ENCODE measurements at places on chromosomes 16 and 17.

DNA sequence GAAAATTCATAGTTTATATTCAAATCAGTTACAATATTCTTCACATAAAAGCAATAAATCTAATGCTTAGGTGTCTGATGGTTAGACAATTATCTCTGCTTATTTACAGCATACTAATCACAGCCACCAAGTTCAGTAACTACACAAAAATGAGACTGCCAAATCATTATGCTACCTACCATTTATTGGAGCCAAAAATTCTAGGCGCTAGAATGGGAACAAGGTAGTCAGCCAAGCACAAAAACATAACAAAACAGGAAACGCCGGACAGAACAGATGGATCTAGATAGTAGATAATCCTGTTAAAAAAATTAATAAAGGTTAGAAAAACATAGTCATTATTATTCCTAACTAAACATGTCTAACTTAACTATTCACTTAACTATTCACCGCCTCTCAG is 3.6 kb downstream of the ARL6IP1 start:
- no peak for DNase-seq

DNA sequence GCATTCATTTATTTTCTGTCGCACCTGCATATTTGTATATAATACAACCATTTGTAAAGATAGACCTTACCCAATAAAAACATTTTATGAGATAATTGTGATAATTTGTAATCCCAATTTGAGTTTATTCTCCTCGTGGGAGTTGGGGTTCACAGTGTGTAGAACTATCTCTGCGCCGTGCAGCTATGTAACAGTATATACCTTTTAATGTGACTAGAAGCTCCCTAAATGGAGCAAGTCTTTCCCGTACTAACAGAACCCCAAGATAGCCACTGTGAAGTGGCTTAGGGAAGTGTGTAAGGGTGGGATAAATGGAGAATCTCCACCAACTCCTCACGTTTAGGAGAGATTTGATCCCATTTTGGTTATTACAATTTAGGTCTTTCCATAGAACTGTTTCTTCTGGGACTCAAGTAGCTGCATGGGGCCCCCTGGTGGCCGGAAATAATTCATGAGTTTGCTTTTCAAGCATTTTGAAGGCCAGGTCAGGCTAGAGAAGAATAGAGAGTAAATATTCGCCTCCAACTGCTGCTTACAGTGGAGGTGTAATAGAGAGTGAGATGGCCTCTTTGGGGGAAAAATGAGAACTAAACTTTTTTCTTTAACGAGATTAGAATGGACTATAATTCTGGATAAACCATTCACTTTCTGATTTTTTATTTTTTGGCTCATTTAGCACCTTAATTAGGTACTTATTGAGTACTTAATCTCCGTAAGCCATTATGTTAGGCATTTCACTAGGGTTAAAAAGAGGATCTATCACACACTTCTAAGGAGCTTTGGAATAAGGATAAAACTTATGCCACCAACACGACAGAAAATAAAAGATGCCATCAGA is 4.5 kb downstream of the TMEM100 start:
- DNase-seq, result peak; percentile 82

GRCh38 chr17:80838311-80839025 is 153.2 kb upstream of the CHMP6 start:
- DNase-seq, result peak; percentile 14

DNA sequence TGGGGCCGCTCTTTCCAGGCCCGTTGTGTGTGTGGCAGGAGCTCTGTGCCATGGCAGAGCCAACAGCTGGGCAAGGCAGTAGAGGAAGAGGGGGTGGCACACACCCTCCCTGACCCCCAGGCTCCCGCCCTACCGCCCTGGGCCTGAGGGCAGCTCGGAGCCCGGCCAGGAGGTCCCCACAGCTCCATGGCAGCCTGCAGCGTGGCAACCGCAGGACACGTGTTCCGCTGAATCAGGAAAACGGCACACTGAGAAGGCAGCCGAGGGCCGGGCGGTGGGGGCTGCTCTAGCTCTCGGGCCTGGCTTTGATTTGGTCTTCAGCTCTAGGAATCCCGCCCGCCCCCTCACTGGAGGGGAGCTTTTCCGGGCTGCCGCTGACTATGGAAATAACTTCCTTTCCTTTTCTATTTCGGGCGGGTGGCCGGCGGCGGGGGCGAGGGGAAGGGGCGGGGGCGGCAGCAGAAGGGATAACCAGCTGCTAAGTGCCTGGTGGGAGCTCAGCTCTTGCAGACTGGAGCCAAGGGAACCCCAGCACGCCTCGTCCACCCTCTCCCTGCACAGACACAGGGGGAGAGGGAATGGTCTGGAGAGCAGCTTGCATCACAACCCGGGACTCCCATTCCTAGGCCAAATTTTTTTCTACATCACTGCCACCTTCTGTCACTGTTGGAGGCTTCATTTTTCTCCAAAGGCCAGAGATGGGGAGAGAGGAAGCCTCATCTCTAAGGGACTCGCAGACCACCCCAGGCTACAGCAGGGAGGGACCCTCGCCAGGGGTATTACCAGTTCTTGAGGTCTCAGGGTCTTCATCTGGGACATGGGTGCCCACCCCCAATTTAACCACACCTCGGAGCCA is 24.8 kb upstream of the MRPS23 start:
- DNase-seq, result peak; percentile 93

GRCh38 chr17:77382356-77382911 is 241.7 kb downstream of the SEC14L1 start:
- no peak for DNase-seq

- DNase-seq, result no peak
Observed at GRCh38 chr17:59327121-59327980, 4.1 kb upstream of the YPEL2 start.

GRCh38 chr17:55496094-55496881 is 15.0 kb downstream of the SMIM36 start:
- DNase-seq, result peak; percentile 21

DNA sequence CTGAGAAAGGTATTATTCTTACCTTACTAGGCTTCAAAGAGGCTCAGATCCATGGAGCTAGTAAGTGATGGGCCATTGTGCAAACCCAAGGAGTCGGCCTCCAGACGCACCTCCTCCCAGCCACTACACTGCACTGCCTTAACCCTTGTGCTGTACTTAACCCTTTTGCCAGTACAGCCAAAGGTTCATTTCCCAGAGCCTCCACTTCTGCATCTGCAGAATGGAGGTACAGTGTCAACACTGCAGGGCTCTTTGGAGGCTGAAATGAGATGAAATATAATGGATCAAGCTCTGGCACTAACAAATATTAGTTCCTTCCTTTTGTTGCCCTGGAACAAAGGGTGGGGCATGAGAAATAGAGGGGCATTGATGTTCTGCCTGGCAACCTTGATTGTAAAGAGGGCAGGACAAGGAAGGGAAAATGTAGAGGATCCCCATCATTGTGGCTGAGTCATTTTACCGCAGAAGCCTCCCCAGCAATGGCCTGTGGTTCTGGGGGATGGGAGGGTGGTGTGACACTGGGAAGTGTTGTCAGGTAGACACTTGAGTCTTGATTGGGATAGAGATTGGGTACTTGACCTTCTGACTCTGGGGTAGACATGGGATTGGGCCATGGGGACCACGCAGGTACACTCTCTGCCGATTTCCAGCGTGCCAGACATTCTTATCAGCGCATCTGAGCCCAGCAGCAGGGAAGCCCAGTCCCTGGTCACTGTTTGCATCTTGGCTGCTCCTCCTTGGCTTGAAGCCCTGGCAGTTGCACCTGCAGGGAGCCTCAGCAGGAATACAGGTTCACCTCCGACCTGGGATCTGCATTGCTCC is 84.0 kb downstream of the MSI2 start:
- DNase-seq, result no peak

- DNase-seq, result no peak
Observed at GRCh38 chr17:33753452-33753851, 460.4 kb upstream of the ASIC2 start.

- no peak for DNase-seq
Observed at GRCh38 chr17:77352441-77352840, 211.7 kb downstream of the SEC14L1 start.

Data from NCI-H1694 (cell line).